ENCODE measurements at places on chromosomes 1 and 21. TPM values are rescaled to one million over a fixed set of nuclear protein-coding genes. Genes with fewer than 3 reads are reported as not detected.

The TNFRSF18 gene
- 0.76 TPM for polyA plus RNA-seq

The SYDE2 gene
- polyA plus RNA-seq, result 9.0 TPM

The CDC20 gene
- 31.0 TPM for polyA plus RNA-seq

The TSPEAR gene
- 0.57 TPM for polyA plus RNA-seq

The ATAD3C gene
- polyA plus RNA-seq, result 2.6 TPM

The NCF2 gene
- polyA plus RNA-seq, result 3.0 TPM

The S100A12 gene
- polyA plus RNA-seq, result 3.9 TPM

The S100A2 gene
- 9.7 TPM for polyA plus RNA-seq

The CA14 gene
- polyA plus RNA-seq, result 7.1 TPM

The ANGPTL1 gene
- polyA plus RNA-seq, result 3.9 TPM

The CFHR2 gene
- polyA plus RNA-seq, result not detected

The PEX19 gene
- polyA plus RNA-seq, result 80.7 TPM

The MSTO1 gene
- 48.1 TPM for polyA plus RNA-seq

The F5 gene
- polyA plus RNA-seq, result 1.9 TPM

The CLEC20A gene
- polyA plus RNA-seq, result 0.19 TPM

The MLLT11 gene
- polyA plus RNA-seq, result 24.9 TPM

The IVNS1ABP gene
- 306 TPM for polyA plus RNA-seq

The MPZ gene
- polyA plus RNA-seq, result 5.7 TPM

The CHIT1 gene
- 0.13 TPM for polyA plus RNA-seq

The KRTAP19-3 gene
- polyA plus RNA-seq, result not detected

The TTC3 gene
- 171 TPM for polyA plus RNA-seq

The OSCP1 gene
- 25.4 TPM for polyA plus RNA-seq
